Nasal cavity respiratory epithelium epithelial cell of viscerocranial mucosa (primary cell): ENCODE measurements at places on chromosomes 1 and 21. TPM values are rescaled to one million over a fixed set of nuclear protein-coding genes. Genes with fewer than 3 reads are reported as not detected.

FOXO6 gene
- total RNA-seq: 0.14 TPM in 1 of 2 replicates, not detected in the other

TTC22 gene
- total RNA-seq: 6.8 and 27.6 TPM in 2 replicates

SLC9C2 gene
- total RNA-seq: under 0.01 TPM in 1 of 2 replicates, not detected in the other

BMP8B gene
- total RNA-seq: 0.50 and 1.0 TPM in 2 replicates
